ENCODE measurements at places on chromosomes 4 and X. TPM values are rescaled to one million over a fixed set of nuclear protein-coding genes. Genes with fewer than 3 reads are reported as not detected.

ATP1B4 gene
- not detected for polyA plus RNA-seq

DNA sequence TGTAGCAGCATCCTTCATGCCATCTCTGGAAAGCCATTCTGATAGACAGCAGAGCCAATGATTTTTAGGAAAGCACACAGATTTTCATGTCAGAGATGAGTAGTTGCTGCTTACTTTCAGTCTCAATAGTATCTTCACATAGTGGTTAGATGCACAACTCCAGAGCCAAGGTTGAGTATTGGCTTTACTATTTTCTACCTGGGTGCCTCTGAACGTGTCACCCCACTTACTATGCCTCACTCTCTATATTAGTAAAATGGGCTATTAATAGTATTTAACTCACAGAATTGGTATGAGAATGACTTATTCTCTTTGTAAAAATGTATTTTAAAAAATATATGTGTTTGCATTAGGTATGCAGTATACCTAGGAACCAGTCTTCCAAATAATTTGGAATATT is 108.8 kb upstream of the STIM2 start:
- no peaks in the 10 kb centered on the region for H3K4me1 ChIP-seq
- no peak overlapping the region for H3K4me3 ChIP-seq
- DNase-seq: no peak
- no peak overlapping the region for H3K27ac ChIP-seq

- no peak overlapping the region for H3K27ac ChIP-seq
- DNase-seq: no peak
- H3K27me3 ChIP-seq: no peaks in the 10 kb centered on the region
Observed at GRCh38 chr4:57378766-57379165, 268.6 kb upstream of the IGFBP7 start.

DNA sequence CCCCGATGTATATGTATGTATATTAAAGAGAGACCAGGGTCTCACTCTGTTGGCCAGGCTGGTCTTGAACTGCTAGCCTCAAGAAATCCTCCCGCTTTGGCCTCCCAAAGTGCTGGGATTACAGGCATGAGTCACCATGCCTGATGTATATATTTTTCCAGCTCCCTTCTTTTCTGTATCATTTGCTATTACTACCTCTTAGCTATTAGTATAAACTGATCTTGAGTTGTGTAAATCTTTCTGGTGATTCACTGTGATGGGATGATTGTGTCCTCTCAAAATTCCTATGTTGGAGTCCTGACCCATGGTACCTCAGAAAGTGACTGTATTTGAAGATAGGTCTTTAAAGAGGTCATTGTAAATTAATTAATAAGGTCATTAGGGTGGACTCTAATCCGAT is 53.1 kb downstream of the HPRT1 start:
- H3K27ac ChIP-seq: no peak overlapping the region
- no peak overlapping the region for H3K4me3 ChIP-seq
- DNase-seq: no peak
- peaks cover 3% of the 10 kb centered on the region for H3K27me3 ChIP-seq

GRCh38 chr4:118557298-118557851 is 127.8 kb upstream of the METTL14 start:
- H3K36me3 ChIP-seq: no peaks in the 10 kb centered on the region
- no peaks in the 10 kb centered on the region for H3K4me1 ChIP-seq
- no peak overlapping the region for H3K4me3 ChIP-seq

DNA sequence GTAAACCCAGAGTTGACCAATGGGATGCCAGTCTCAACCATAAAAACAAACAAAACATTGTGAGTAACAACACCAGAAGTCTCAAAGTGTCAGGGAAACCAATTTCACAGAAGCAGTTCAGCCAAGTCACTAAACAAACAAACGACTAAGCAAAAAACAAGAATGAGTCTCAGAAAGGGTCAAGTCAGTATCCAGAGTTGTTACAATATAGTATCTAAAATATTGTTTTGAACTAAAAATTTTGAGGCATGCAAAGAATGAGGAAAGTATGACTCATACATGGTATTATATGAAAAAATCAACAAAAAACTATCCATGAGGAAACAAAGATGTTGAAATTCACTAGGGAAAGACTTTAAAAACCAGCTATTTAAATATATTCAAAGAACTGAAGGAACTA is 70.6 kb downstream of the AR start:
- DNase-seq: no peak
- no peaks in the 10 kb centered on the region for H3K36me3 ChIP-seq
- H3K4me1 ChIP-seq: no peaks in the 10 kb centered on the region

GRCh38 chrX:38768079-38768478 is 33.2 kb upstream of the MID1IP1 start:
- no peak overlapping the region for H3K27ac ChIP-seq
- no peak overlapping the region for H3K4me3 ChIP-seq
- H3K4me1 ChIP-seq: no peaks in the 10 kb centered on the region
- H3K36me3 ChIP-seq: no peaks in the 10 kb centered on the region
- DNase-seq: no peak

RASL11B gene
- polyA plus RNA-seq: 2.0 TPM

DDIT4L gene
- 0.89 TPM for polyA plus RNA-seq

DNA sequence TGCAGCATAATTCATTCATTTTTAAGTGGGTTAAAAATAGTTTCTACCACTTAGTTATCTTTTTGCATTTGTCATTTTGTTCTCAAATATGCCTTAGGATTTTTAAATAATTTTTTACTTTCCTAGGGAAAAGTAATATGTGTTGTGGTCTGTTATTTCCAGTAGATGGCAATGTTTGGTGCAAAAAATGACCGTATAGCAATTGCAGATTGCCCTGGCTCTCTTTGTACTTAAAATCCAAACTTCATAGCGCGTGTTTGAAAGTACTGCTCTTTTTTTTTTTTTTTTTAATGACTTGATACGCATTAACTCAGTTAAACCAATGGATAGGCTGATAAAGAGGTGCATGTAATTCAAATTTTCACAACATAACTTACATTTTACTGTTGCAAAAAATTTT is 74.4 kb upstream of the RBMX start:
- no peak overlapping the region for H3K4me3 ChIP-seq
- H3K27me3 ChIP-seq: no peaks in the 10 kb centered on the region
- no peak for DNase-seq
- H3K36me3 ChIP-seq: no peaks in the 10 kb centered on the region
- H3K27ac ChIP-seq: no peak overlapping the region

- no peak for DNase-seq
- H3K4me1 ChIP-seq: no peaks in the 10 kb centered on the region
- no peaks in the 10 kb centered on the region for H3K36me3 ChIP-seq
- H3K4me3 ChIP-seq: no peak overlapping the region
Observed at GRCh38 chr4:31160146-31160545, 440.0 kb downstream of the PCDH7 start.

EREG gene
- 0.14 TPM for polyA plus RNA-seq

DNA sequence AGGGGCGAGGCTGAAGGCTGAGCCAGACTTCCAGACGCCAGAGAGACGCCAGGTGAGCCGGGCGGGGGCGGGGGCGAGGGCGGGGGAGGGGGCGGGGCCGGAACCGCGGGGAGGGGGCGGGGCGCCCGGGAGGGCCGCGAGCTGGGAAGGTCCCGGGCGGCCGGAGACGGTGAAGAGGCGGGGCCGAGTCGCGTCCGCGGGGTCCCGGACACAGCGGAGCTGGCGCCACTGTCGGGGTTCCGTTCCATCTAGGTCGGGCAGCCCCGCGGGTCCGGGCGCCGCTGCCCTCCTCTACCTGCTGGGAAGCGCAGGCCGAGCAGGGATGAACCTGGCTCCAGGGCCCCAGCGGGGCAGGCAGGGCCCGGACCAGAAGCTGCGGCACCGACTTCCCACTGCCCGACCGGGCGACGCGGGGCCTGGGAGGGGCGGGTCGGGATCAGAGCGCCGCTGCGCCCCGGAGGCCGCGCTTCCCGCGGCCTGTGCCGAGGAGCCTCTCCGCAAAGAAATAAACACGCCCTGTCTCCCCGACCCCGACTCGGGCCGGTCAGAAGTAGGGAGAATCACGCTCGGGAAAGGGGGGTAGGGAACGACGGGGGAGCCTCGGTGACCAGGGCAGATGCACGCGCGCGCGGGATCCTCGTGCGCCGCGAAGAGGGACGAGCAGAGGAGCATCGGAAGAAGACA is 10.6 kb downstream of the HMX1 start:
- H3K27me3 ChIP-seq: peaks cover 59% of the 10 kb centered on the region
- no peak for DNase-seq
- H3K4me3 ChIP-seq: no peak overlapping the region

F11 gene
- 3.2 TPM for polyA plus RNA-seq

DNA sequence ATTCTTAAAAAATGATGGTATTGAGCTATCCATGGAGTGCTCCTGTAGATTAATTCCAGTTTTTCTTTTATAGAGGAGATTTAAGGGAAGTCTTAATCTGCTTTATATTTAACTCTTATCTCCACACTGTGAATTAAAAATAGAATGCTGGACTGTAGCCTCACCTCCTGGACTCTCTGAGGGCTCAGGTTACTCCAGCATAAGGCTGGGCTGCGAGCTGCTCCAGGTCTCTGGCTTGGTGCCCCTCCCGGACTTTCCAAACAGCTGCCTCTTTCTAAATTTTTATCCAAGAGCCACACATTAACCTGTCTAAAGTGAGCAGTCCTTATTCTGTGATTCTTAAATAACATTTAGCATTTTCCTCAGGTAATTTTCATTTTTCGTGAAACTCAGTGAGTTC is 218.7 kb upstream of the JADE1 start:
- H3K27me3 ChIP-seq: no peaks in the 10 kb centered on the region
- no peaks in the 10 kb centered on the region for H3K4me1 ChIP-seq
- no peak overlapping the region for H3K27ac ChIP-seq
- no peaks in the 10 kb centered on the region for H3K36me3 ChIP-seq
- no peak overlapping the region for H3K4me3 ChIP-seq
- no peak for DNase-seq

CFI gene
- 38.2 TPM for polyA plus RNA-seq

- no peaks in the 10 kb centered on the region for H3K4me1 ChIP-seq
- no peak overlapping the region for H3K27ac ChIP-seq
- no peaks in the 10 kb centered on the region for H3K27me3 ChIP-seq
- no peak for DNase-seq
- no peaks in the 10 kb centered on the region for H3K36me3 ChIP-seq
- H3K4me3 ChIP-seq: no peak overlapping the region
Observed at GRCh38 chrX:40021647-40022046, 76.1 kb downstream of the BCOR start.

IL2 gene
- not detected for polyA plus RNA-seq

DCLK2 gene
- 1.8 TPM for polyA plus RNA-seq

DNA sequence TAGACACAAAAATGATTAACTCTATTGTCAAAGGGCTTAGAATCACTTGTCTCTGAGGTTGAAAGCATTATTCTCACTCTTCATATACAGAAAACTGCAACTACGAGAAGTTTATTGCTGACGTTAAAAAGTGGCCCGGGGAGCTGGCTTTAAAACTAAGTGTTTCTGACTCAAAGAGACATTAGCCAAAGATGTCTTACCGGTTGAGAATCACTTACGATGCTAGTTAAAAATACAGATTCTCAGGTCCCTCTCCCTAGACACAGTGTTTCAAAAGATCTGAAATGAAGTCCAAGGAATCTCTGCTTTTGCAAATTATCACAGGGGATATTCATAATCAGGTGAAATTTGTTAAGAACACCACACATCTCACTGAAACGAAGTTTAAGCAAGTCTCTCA is 1.2 kb downstream of the GNPDA2 start:
- peaks cover 2% of the 10 kb centered on the region for H3K27me3 ChIP-seq
- no peaks in the 10 kb centered on the region for H3K36me3 ChIP-seq
- peaks cover 4% of the 10 kb centered on the region for H3K4me1 ChIP-seq
- H3K27ac ChIP-seq: no peak overlapping the region

Data from lung (tissue), 17 donors.